CD4-positive, alpha-beta T cell treated with Interleukin-15 for 4 hours (primary cell): ENCODE measurements at places on chromosomes 13 and 19.

GRCh38 chr19:49326165-49326704 lies 1.2 kb upstream of the SLC6A16 start:
- DNase-seq = no peak

GRCh38 chr19:16366056-16366432 lies 41.4 kb downstream of the KLF2 start:
- DNase-seq = no peak

DNA sequence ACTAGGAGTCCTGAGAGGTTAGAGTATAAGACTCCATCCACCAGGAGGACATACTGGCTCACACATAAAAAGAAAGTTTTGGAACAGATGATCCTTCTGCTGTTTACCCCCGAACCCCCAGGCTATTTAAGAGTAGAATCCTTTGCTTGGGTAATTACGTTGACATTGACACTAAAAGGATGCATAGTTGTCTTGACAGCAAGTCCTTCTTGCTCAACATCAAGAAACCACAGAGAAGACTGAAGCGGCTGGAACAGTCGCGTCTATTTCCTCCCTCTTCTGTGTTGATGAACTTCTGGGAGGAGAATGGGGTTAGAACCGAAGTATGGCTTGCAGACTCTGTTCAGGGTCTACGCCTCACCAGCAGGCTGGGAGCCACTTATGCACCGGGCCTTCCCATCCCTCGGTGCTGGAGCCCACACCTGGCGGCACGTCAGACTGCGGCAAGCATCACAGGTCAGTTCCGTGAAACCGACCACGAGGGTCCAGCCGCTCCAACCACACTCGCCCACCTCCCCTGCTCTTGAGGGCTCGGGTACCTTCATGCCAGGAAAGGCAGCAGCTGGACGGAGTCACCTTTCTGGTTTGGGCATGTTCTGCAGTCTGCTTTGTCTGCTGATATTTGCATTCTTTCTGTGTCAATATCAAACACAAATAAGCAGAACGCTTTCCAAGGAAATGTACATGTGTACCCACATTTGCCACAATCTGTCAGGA lies 42.4 kb upstream of the RANBP3 start:
- no peak for DNase-seq

DNA sequence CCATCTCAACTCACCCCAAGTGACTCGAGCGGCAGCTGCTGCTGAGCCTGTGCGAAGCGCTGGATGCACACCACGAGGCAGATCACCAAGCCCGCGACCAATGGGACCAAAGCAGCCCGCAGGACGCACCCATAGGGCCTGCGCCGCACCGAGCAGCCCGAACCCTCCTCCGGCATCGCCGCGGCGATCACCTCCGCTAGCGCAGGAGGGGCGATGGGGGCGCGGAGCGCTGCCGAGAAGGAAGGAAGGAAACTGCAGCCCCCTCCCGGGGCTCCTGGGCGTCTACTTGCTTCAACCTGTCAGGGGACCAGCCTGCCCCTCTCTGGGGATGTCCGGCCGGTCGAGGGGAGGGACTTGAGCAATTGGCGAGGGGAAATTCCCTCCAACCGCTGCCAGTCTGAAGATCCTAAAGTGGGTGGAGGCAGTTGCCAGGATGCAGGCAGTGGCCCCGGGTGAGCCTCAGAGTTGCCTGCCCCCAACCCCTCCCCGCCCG lies at the start of gene CD70:
CD70 (minus strand) TSS at position 324 of the 493 bp plus-strand sequence; CDS start at position 176, 148 bp downstream.
- peak; percentile 39 for DNase-seq

DNA sequence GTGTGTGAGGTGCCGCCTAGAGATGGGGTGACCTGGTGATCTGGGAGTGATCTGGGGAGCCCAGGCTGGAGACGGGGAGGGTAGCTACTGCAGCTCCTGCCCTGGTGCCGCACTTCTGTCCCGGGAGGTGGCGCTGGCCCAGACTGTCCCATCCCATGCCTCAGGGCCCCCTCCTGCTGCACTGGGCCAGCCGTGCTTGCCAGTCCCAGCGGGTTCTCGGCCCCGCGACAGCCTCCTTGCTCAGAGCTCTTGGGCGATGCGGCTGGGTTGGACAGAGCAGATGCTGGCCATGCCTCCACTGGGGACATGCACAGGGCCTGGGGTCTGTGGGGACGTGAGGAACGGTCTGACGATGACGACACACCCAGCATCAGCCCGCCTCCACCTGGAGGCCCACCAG lies 2.5 kb downstream of the RAX2 start:
- DNase-seq = no peak

DNA sequence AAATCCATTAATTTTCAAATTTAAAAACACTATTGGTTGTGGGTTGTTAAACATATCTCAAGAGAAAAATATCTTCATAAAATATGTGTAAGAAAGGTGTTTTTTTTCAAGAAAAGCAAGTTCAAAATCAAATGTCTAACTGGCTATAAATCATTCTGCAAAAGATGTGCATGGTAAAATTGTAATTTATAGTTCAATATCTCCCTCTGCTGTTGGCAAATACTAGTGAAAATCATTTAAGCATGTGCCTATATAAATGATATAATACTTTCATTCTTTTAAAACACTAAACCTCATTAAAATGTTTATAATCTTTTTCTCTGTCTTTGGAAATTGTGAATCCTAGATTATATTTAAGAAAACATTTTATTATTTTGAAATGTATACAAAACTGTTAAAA lies 17.2 kb upstream of the SLITRK6 start:
- DNase-seq = no peak

DNA sequence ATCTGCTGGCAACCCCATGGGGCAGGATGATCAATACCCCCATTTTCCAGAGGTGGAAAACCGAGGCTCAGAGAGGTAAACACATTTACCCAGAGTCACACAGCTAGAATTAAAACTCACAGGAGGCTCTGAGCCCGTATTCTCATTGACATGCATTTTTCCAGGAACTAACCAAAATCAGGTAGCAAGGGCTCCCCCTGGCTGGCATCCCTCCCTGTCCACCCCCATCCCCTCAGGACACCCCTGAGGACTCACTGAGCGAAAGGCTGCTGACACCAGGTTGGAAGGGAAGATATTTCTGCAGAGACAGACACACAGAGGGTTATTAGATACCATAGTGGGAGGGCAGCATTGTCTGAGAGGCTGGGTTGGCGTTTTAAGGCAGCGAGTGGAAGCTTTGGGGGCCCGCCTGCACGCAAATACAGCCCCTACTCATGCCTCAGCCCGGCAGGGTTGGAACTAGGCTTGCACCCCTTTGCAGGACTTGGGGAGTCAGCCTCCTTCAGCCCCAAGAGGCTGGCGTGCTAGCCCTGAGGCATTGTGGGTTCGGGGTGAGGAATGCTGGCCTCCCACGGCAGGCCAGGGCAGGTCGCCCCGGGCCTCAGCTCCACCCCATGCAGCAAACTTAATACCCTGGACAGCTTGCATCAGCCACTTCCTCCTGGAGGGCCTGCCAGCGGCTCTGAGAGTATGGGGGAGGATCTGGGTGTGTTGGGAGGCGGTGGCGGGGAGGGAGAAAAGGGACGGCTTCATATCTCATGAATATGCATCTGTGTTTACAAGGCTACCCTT lies 3.9 kb downstream of the SLC1A5 start:
- peak; percentile 37 for DNase-seq

DNA sequence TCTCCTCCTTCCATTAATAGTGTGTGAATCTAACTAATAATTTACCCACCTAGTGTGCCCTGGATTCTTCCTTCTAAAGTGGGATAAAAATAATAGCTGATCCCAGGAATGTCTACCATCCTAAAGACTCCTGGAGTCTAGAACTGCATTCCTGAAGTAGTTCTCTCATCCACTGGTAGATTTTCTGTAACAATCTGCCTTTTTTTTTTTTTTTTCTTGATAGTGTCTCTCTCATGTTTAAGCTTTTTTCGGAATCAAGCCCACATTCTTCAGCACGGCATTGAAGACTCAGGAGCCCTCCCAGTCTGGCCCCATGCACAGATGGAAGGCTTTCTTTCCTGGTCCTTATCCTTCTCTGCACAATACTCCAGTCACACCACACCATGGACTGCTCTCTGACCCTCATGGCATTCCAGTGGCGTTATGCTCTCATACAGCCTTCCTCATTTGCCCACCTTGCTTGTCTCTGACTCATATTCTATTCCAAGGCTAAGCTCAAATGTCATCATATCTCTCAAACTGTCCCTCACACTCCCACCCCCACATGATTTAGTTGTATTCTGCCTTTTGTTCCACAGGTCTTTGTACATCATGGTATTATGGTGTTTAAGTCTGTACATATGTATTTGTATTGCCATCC lies 68.7 kb upstream of the FRY start:
- no peak for DNase-seq

DNA sequence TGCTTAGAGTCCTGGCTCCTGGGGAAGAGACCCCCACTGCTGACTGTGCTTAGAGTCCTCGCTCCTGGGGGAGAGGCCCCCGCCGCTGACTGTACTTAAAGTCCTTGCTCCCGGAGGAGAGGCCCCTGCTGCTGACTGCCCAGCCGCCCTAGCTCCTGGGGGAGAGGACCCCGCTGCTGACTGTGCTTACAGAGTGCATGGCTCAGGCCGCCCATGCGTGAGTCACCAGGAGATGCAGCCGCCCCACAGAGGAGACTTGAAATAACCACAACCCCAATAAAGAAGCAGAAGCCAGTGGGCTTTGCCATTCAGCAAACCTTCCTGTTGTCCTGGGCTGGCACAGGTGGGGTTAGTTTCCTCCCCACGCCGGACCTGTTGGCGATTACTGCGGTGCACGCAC lies 79.2 kb upstream of the C13orf46 start:
- DNase-seq = no peak

GRCh38 chr13:23140492-23140891 lies 40.3 kb upstream of the SGCG start:
- no peak for DNase-seq

DNA sequence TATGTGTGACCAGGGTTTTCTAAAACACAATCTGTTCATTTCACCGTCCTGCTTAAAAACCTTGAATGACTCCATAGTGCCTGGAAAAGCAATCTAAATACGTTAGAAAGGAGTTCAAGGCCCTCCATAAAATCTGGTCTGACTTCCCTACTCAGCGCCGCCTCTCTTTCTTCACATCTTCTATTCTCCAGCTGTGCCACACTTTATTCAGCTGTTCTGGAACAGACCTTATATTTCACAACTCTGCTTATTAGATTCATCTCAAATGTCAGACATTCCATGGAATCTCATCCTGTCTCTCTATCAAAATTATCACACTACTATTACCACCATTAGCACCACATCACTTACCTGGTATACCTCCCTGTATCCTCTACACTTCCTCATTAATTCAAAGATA lies 19.8 kb upstream of the SPART start:
- no peak for DNase-seq

DNA sequence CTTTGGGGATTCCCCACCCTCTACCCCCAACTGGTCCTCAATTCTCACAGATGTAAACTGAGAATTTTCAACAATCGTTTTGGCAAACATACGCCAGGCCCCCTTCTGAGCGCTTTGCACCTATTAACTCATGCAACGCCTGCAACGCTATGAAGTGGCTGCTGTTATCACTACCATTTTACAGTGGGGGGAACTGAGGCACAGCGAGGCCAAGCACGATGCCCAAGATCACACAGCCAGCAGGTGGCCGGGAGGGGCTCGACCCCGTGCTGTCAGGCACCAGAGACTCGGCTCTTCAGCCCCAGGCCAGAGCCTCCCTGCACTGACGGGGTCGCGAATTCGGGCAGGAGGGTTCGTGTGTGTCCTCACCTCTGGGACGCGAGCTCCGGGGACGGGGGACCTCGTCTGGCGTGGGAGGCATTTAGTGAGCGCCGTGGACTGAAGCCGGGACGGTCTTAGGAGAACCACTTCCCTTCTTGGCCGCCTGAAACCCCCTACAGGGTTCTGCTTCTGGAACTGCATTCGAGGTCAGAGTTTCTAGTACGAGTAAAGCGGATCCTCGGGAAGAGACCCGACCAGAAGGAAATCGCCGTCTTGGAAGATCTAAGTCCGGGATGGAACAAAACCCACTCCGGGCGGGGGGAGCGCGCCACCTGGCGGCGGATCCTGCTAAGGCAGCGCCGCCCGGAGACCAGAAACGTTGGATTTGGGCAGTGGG lies 21.0 kb downstream of the ZNF114 start:
- DNase-seq = peak; percentile 48

DNA sequence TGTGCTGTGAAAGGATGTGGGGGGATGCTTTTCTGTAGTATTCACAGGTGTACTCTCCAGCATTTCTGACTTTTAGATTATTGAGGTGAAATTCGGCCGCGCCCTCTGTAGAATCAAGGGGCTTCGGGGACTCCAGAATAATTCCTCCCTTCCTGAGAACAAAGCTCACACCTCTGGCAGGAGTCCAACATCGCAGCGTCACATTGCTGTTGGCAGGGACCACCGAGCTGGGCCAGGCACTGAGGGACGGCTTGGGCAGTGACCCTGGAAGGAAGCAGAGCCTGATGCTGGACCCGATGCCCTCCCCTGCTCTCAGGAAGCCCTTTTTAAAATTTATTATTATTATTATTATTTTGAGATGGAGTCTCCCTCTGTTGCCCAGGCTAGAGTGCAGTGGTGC lies 6.3 kb downstream of the TARM1 start:
- no peak for DNase-seq

DNA sequence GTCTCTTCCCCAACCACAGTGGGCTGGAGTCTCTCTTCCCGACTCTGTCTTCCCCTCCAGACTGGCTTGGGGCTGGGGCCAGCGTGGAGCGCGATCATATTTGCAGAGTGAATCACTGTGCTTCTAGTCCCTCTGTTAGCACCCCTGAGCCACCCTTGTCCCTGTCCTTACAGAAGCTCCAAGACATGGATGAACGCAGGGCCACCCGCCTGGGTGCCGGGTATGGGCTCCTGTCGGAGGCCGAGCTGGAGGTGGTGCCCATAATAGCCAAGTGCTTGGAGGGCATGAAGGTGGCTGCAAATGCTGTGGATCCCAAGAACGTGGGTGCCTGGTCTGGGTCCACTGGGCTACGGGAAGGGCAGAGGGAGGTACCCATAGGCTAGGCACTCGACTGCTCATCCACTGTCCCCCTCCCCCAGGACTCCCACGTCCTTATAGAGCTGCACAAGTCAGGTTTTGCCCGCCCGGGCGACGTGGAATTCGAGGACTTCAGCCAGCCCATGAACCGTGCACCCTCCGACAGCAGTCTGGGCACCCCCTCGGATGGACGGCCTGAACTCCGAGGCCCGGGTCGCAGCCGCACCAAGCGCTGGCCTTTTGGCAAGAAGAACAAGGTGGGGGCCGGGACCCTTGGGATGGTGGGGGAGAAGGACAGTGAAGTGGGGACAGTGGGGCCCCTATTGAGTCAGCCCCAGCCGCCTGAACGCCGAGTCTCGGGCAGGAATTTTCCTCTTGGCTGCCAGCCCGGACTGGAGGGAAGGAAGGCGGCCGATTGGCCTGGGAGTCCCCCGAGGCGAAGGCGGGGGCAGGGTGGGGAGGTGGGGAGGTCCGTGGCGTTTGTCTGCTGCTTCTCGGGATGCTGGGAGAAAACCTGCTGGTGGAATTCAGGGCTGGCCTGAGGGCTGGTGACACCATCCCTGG lies 5.2 kb downstream of the TRIP10 start:
- DNase-seq = no peak

GRCh38 chr13:112708560-112709240 lies 18.9 kb downstream of the ATP11A start:
- DNase-seq = no peak

DNA sequence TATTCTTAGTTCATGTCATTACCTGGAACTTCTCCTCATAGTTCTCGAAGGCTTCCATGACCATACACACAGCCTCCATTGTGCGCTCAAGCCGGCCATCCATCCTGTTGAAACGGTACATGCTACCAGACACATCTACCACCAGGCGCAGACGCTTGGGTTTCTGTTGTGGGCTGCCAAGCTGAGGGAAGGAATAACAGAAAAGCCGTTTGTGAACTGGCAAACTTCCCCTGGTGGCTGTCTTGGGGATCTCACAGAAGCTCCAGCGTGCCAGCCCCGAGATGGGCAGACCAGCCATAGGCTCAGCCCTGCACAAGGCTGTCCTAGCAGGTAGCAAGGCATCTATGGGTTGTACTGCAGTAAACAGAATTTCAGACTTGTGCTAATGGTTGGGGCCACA lies 130.1 kb downstream of the RGCC start:
- DNase-seq = peak; percentile 25
